ENCODE measurements at places on chromosomes 7 and 10. TPM values are rescaled to one million over a fixed set of nuclear protein-coding genes. Genes with fewer than 3 reads are reported as not detected.

DNA sequence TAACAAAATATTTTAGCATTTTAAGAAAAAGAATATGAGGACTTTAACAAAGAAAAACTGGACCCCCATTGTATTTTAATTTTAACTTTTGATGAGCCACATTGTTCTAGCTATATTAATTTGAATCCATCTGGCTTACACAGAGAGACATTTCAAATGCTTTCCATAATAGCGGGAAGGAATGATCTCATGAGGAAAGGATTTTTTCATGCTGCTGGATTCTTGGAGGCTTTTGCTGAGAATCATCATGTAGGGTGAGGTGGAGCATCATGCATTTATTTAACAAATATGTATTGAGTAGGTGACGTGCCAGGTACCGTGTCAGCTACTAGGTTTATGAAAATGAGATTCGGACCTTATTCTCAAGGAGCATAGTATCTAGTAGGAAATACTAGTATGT lies 1006.3 kb downstream of the SORCS1 start:
- no peak for DNase-seq

GRCh38 chr10:8056871-8057331 lies 2.4 kb downstream of the GATA3 start:
- DNase-seq = no peak

GRCh38 chr7:151838861-151839381 lies 38.0 kb downstream of the PRKAG2 start:
- no peak for DNase-seq

- DNase-seq = no peak
Observed at GRCh38 chr10:43794181-43794815, 145.6 kb upstream of the ZNF32 start.

GRCh38 chr7:34844936-34845665 lies 187.1 kb downstream of the NPSR1 start:
- DNase-seq = no peak

- peak; percentile 58 for DNase-seq
Observed at GRCh38 chr7:140674899-140675701, 2.4 kb downstream of the ADCK2 start.

Gene DIP2C
- total RNA-seq = 3.9 TPM

Gene SPDYE6
- total RNA-seq = not detected
